Spinal cord (tissue), 10 donors: ENCODE measurements at places on chromosomes 2 and 18.
A peak's percentile ranks its signal among the peaks of the same experiment; 100 is the strongest.

- H3K27me3 ChIP-seq = no peaks in the 10 kb centered on the region
- H3K4me3 ChIP-seq = no peak overlapping the region
- peak; percentile 65 for DNase-seq
- H3K4me1 ChIP-seq = no peaks in the 10 kb centered on the region
- H3K36me3 ChIP-seq = no peaks in the 10 kb centered on the region
Observed at GRCh38 chr18:8480506-8481328, 128.5 kb upstream of the RAB12 start.

GRCh38 chr2:189440644-189440946, 679 bp upstream of the WDR75 start:
- peak overlapping the region; percentile 93 for H3K4me3 ChIP-seq
- no peaks in the 10 kb centered on the region for H3K36me3 ChIP-seq
- DNase-seq = no peak
- peak overlapping the region; percentile 92 for H3K27ac ChIP-seq

- H3K27me3 ChIP-seq = no peaks in the 10 kb centered on the region
- no peak overlapping the region for H3K27ac ChIP-seq
- H3K4me1 ChIP-seq = peaks cover 5% of the 10 kb centered on the region
- peak; percentile 80 for DNase-seq
Observed at GRCh38 chr2:30987566-30987965, 150.7 kb downstream of the GALNT14 start.

DNA sequence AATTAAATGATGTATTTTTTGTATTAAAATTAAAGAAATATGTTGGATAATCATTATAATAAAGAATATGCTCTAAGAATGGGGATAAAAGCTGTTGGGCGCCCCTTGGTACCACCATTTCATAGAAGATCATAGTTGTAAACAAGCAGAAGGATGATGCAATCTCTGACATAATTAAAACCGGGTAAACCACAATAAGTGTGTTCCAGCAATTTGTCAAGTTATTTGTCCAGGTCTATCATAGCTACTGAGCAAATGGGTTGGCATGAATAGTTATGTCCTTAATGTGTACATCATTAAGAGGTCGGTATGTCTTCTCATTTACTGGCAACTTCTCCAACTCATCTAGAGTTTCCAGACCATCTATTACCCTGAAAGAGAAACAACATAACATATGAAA, 6.7 kb upstream of the CLK1 start:
- no peak overlapping the region for H3K27ac ChIP-seq
- no peaks in the 10 kb centered on the region for H3K4me1 ChIP-seq
- no peak overlapping the region for H3K4me3 ChIP-seq
- DNase-seq = no peak
- no peaks in the 10 kb centered on the region for H3K27me3 ChIP-seq
